ENCODE measurements at places on chromosomes 6 and 20.

DNA sequence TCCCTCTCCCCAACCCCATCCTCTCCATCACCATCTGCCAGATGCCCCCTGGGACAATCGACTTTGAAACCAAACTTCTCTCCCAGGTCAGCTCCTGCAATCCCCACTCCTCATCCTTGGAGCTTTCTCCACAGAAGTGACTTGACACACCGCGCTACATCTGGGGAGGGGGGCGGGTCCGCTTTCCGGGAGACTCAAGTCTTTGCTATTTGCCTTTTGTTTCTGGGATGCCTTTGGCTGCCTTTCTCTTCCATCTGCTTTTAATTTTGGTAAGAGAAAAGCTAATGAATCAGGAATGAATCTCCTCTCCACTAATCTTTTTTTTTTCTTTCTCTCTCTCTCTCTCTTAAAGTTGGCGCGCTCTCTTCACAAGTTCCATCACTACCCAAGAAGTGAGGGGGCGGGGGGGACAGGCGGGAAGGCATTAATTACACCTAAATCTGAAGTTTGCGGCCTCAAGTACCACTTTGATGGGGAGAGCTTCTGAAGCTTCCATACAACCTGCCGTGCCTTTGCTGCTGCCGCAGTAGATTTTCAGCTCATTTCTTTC lies 664 bp upstream of the TPBG start:
- DNase-seq, result no peak

GRCh38 chr6:7671581-7671980 lies 54.3 kb upstream of the BMP6 start:
- DNase-seq, result no peak

DNA sequence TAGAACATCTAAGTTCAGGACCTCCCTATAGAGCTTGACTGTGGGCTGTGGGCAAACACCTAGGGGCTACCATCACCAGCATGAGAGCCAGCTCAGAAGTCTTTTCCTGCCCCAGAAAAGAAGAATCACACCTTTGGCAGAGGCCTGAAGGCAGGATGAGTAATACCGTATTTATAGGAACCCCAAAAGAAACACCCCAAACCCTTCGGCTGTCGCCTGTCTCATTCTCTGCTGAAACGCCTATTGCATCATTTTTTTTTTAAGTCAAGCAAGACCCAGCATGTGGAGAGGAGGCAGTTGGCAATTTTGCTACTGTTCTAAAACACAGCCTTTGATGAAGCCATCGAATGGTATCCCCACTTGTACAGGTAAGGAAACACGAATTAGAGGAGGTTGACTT lies 436.4 kb downstream of the TFAP2A start:
- DNase-seq, result no peak

DNA sequence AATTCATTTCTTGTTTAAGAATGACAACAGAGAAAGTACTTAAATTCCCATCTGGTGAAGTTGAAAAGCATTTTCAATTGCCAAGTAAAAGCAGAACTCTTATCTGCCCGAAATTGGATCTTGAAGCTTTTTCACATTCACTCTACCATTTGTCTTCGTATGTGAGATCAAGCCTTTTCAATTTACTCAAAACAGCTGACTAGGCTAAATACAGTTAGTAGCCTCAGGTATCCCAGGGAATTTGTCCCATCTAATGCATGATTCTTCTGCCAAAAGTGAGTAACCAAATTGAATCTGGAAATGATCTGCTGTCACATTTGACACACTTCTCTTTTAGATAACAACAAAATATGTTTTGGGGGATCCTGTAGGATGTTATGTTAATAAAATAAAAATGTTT lies 596.8 kb upstream of the HS3ST5 start:
- DNase-seq, result no peak

DNA sequence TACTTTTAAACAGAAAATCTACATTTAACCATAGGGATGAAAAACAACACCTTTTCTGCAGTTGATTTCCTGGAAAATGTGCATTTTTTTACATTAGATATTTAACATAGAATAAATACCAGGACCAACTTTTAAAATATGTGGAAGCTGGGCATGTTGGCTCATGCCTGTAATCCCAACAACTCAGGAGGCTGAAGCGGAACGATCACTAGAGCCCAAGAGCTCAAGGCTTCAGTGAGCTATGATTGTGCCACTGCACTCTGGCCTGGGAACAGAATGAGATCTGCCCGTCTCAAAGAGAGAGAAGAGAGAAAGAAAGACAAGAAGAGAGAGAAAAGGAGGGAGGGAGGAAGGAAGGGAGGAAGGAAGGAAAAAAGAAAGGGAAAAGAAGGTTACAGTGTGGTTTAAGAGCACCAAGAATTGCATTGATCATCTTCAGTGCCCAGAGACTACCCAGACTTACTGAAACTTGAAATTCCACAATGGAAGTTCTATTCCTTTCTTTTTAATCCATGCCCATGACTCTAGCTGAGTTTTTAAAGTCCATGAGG lies 189.4 kb upstream of the ARID1B start:
- DNase-seq, result no peak

- DNase-seq, result no peak
These were observed 15.2 kb upstream of the NOP56 start for GRCh38 chr20:2637246-2637645.

- no peak for DNase-seq
These were observed 5.1 kb downstream of the KIAA1755 start for GRCh38 chr20:38255393-38255792.

DNA sequence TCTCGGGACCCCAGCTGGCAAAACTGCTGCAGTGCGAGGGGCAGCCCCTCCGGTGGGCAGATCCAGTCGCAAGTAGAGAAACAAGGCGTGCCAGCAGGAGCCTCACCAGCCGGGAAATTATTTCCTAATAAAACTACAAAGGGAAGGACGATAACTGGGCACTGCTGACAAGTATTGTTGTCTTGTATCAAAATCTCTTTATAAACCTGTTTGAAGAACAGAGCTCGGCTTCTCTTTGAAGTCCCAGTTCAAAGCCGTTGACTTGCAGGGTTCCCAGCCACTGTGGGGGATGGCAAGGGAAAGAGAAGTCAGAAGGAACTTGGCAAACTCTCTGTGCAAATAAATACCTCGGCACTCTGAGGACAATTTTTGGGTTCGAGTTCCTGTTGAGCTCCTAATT lies 504.5 kb downstream of the CD83 start:
- no peak for DNase-seq

Measured in cortex of kidney (tissue), 1 donor.